ENCODE measurements at places on chromosomes 7 and 10. TPM values are rescaled to one million over a fixed set of nuclear protein-coding genes. Genes with fewer than 3 reads are reported as not detected.

Gene EEF1AKMT2
- 32.5 TPM for total RNA-seq

Gene SLC29A4
- 0.45 TPM for total RNA-seq

DNA sequence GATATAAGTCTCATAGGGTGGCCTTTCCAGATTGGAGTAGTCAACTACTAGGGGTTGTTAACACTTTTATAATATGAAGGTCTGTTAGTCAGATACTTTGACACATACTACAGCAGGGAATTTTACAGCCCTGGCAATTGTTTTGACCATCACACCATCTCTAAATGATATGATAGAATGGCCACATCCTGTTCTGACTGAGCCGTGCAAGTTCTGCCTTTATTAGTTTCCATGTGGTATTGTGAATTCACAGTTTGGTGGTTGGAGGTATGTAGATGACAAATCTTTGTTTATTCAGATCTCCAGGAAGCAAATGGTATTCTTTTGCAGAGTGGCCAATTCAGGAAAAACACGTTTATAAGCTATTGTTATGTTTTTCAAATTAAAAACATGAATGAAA lies 83.0 kb downstream of the NRG3 start:
- no peak overlapping the region for H3K4me3 ChIP-seq
- H3K4me1 ChIP-seq = no peaks in the 10 kb centered on the region
- H3K27me3 ChIP-seq = no peaks in the 10 kb centered on the region

DNA sequence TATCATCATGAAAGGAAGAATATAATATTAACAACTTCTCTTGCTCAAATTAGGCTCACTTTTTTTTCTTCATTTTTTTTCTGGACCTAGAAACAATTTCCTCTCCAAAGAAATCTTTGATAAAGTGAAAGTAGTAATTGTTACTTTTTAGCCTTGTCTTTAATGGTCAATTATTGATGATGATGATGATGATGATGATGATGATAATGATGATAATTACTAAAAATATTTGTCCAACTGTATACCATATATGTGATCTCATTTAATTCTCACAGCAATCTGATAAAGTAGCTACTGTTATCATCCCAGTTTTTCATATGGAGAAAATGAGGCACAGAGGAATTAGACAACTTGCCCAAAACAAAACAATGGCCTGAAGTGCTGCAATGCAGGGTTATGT lies 12.8 kb downstream of the PRKG1 start:
- H3K4me1 ChIP-seq = no peaks in the 10 kb centered on the region
- H3K4me3 ChIP-seq = no peak overlapping the region
- H3K36me3 ChIP-seq = no peaks in the 10 kb centered on the region
- no peak overlapping the region for H3K27ac ChIP-seq
- no peaks in the 10 kb centered on the region for H3K27me3 ChIP-seq
- no peak for DNase-seq

GRCh38 chr10:110609605-110610004 lies 34.5 kb upstream of the RBM20 start:
- H3K27ac ChIP-seq = no peak overlapping the region
- H3K4me3 ChIP-seq = no peak overlapping the region
- peaks cover 28% of the 10 kb centered on the region for H3K4me1 ChIP-seq
- H3K27me3 ChIP-seq = no peaks in the 10 kb centered on the region
- H3K36me3 ChIP-seq = peaks cover 17% of the 10 kb centered on the region

GRCh38 chr7:131183611-131184119 lies 144.0 kb upstream of the MKLN1 start:
- DNase-seq = peak; percentile 65
- peak overlapping the region; percentile 85 for H3K27ac ChIP-seq
- H3K4me3 ChIP-seq = peak overlapping the region; percentile 54
- H3K27me3 ChIP-seq = no peaks in the 10 kb centered on the region
- peaks cover 12% of the 10 kb centered on the region for H3K36me3 ChIP-seq
- H3K4me1 ChIP-seq = peaks cover 49% of the 10 kb centered on the region

- H3K4me1 ChIP-seq = no peaks in the 10 kb centered on the region
- peak; percentile 46 for DNase-seq
- no peak overlapping the region for H3K27ac ChIP-seq
- H3K4me3 ChIP-seq = no peak overlapping the region
These were observed 236.3 kb upstream of the ANKRD30A start for GRCh38 chr10:36888925-36889573.

DNA sequence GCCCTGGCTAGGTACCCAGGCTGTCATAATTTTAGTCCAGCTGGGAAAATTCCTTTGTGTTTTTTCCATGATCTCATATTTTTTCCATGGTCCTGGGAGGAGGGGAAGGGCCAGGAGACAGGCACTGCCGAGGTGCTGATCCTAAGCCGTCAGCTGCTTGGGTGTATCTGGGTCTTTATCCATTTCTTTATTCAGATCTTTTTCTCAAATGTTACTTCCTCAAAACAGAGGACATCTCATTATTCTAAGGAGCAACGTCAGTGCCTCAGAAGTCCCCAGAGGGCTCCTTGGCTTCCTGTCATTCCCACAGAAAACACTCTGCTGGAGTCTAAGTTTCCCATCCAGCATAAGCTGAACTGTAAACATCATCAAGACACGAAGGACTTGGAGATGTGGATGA lies 2.8 kb upstream of the OR6V1 start:
- no peak for DNase-seq
- no peaks in the 10 kb centered on the region for H3K4me1 ChIP-seq
- no peaks in the 10 kb centered on the region for H3K36me3 ChIP-seq
- peaks cover 16% of the 10 kb centered on the region for H3K27me3 ChIP-seq

DNA sequence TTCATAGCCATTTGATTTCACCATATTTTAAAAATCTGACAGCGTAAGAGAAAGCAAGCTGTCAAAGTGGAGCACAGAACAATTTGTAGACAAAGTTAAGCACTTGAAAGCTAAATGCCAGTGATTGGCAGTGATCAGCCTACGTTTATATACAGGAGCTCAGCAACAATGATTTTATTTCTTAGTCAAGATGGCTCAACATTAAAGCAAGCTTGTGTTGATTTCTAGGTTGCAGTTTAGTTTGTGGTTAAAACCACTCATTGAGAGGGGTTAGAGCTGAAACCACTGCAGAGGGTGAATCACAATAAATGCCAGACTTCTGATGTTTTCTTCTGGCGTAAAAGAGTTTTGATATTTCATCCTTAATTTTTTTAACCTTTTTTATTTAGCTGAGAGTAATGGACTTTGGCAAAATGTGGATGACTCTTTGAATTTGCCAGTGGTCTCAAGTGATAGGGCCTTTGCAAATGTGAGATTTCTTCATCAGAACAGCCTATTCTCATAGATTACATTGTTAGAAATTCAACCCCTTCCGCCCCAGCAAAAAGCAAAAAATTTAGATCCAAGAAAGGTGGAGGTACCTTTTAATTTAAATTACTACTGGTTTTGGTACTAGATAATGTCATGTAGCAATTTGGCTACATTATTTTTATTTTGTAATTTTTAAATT lies 73.8 kb downstream of the SHOC2 start:
- H3K27me3 ChIP-seq = no peaks in the 10 kb centered on the region
- H3K27ac ChIP-seq = no peak overlapping the region
- DNase-seq = peak; percentile 24

GRCh38 chr10:101065481-101066145 lies 3.8 kb downstream of the KAZALD1 start:
- peaks cover 46% of the 10 kb centered on the region for H3K27me3 ChIP-seq
- H3K36me3 ChIP-seq = no peaks in the 10 kb centered on the region
- peaks cover 37% of the 10 kb centered on the region for H3K4me1 ChIP-seq

GRCh38 chr7:23490357-23491135 lies 20.3 kb upstream of the IGF2BP3 start:
- H3K27ac ChIP-seq = peak overlapping the region; percentile 76
- peaks cover 6% of the 10 kb centered on the region for H3K4me1 ChIP-seq

- H3K4me1 ChIP-seq = peaks cover 67% of the 10 kb centered on the region
- no peak for DNase-seq
- no peak overlapping the region for H3K4me3 ChIP-seq
- H3K36me3 ChIP-seq = peaks cover 23% of the 10 kb centered on the region
These were observed 83.9 kb downstream of the OSBPL3 start for GRCh38 chr7:24896031-24896501.

DNA sequence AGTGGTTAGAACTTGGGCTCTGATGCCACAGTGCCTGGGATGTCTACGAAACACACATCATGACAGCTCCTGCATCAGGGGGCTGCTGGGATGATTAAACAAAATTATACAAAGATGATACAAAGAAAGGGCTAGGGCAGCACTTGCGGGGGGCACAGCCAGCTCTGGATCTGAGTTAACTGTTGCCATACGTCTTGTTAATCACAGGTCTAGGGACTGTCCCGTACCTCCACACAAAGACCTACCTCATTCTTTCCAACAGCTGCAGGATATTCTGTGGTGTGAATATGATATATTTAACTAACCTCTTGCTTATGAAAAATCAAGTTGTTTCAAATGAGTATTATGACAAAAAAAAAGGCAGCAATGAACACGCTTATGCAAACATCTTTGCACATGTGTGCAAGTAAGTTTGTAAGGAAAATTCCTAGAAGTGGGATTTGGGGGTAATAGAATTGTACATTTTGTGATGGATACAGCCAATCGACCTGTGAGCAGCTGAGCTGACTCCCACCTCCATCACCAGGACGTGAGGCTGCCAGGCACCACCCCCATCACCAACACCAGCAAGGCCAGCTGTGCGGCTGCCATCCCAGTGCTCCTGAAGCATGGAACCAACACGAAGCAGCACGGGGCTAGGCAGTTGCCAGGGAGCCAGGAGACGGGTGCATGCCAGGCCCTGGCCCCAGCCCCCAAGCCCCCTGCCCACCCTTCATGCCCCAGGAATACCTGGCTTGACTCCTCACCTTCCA lies 23.5 kb downstream of the PTPRN2 start:
- H3K4me1 ChIP-seq = no peaks in the 10 kb centered on the region
- DNase-seq = no peak
- H3K27me3 ChIP-seq = peaks cover 3% of the 10 kb centered on the region
- H3K36me3 ChIP-seq = no peaks in the 10 kb centered on the region
- no peak overlapping the region for H3K27ac ChIP-seq
- no peak overlapping the region for H3K4me3 ChIP-seq

Gene OTUD1
- 23.4 TPM for total RNA-seq

GRCh38 chr7:112759905-112760304 lies 30.3 kb downstream of the TMEM168 start:
- H3K4me3 ChIP-seq = no peak overlapping the region
- no peaks in the 10 kb centered on the region for H3K27me3 ChIP-seq
- H3K4me1 ChIP-seq = peaks cover 12% of the 10 kb centered on the region
- DNase-seq = no peak

DNA sequence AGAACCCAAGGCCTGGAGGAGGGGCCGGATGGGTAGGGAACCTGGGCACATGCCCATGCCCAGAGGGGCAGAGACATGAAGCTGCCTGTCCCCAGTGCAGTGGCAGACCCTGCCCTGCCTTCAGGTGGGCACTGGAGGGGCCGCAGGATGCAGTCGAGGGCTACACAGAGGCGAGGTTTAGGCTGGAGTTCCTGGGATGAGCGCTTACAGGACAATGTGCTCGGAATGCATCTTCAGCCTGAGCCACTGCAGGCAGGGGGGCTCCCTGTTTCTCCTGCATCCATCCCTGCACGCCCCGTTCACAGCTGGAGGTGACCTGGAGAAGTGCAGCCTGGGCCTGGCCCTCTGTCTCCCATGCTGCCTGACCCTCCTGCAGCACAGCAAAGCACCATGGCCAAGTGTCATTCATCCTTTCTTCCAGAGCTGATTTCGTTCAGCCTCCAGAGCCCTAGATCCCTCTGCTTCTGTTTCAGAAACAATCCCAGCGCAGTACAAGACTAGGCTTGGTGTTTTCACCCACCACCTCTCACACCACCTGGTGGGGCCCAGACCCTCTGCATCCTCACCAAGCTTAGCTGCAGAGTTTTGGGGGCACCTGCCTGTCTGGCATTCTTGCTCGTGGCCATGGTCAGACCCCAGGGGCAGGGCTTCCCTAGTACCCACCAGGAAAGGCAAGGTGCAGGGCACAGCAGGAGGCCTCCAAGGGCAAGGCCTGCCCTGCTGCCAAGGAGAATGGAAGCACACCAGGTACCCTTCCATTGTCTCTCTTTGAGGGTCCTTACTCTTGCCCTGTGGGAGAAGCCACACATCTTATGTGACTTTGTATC lies 311.9 kb downstream of the TCERG1L start:
- DNase-seq = peak; percentile 9
- no peaks in the 10 kb centered on the region for H3K36me3 ChIP-seq
- H3K4me1 ChIP-seq = no peaks in the 10 kb centered on the region
- H3K27ac ChIP-seq = no peak overlapping the region

Gene STRA8
- not detected for total RNA-seq

DNA sequence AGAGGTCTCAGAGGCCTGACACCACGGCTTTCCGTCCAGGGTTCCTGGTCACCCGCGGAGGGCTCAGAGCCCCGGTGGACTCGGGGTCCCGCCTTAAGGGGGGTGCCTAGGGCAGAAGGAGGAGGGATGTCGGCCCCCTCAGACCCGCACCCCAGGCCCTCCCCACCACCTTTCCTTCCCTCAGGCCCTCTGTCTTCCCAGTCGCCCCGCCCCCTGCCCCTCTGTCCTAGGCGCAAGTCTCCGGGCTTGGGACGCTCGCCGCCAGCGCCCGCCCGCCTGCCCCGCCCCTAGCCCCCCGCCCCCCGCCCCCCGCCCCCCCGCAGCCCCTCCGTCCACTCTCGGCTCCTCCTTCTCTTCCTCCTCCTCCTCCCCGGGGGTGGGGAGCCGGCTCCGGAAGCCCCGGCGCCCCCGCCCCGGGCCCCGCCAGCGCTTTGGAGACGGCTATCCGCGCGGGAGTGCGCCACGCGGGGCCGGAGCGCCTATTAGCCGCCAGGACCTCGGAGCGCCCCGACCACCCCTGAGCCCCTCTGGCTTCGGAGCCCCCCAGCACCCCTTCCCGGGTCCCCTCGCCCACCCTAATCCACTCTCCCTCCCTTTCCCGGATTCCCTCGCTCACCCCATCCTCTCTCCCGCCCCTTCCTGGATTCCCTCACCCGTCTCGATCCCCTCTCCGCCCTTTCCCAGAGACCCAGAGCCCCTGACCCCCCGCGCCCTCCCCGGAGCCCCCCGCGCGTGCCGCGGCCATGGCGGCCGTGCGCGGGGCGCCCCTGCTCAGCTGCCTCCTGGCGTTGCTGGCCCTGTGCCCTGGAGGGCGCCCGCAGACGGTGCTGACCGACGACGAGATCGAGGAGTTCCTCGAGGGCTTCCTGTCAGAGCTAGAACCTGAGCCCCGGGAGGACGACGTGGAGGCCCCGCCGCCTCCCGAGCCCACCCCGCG lies at the start of gene AEBP1:
AEBP1 (plus strand) TSS at position 423 of the 937 bp plus-strand sequence; CDS start at position 744, 321 bp downstream.
- H3K27me3 ChIP-seq = peaks cover 33% of the 10 kb centered on the region
- no peak within 1 kb of the TSS for H3K27ac ChIP-seq
- H3K4me3 ChIP-seq = no peak within 1 kb of the TSS
- peaks cover 4% of the 10 kb centered on the region for H3K4me1 ChIP-seq
- DNase-seq = no peak
- H3K36me3 ChIP-seq = no peaks in the 10 kb centered on the region

Gene SGCE
- total RNA-seq = 0.90 TPM

Gene GPR141
- not detected for total RNA-seq
